Stimulated activated naive B cell treated with anti-CD40 and anti-IgM and Interleukin-4, amounts not matched to agents 10 μg/mL and 1 μg/mL and 100 μg/mL, for 72 hours (primary cell): ENCODE measurements at places on chromosomes 16 and 17.

- DNase-seq, result no peak
These were observed 25.1 kb downstream of the SMARCE1 start for GRCh38 chr17:40622509-40622928.

DNA sequence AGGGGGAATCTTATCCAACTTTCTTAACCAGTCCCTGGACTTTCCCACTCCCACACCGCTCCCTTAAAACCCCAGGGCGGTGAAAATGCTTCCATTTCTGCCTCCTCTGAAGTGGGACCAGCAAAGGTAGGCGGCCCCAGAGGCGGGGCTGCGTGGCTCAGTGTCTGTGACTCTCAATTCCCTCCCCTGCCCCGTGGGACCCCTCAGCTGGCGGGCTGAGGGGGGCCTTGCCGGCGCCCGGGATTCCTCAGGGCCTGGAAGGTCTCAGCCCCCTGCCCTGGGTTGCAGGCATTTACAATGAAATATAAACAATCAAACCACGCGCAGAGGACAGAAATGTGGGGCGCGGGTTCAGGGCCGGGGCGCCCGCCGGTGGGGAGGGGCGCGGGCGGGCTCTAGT is 3.6 kb downstream of the SOST start:
- DNase-seq, result no peak

GRCh38 chr17:15298176-15298575 is 33.0 kb upstream of the PMP22 start:
- no peak for DNase-seq

DNA sequence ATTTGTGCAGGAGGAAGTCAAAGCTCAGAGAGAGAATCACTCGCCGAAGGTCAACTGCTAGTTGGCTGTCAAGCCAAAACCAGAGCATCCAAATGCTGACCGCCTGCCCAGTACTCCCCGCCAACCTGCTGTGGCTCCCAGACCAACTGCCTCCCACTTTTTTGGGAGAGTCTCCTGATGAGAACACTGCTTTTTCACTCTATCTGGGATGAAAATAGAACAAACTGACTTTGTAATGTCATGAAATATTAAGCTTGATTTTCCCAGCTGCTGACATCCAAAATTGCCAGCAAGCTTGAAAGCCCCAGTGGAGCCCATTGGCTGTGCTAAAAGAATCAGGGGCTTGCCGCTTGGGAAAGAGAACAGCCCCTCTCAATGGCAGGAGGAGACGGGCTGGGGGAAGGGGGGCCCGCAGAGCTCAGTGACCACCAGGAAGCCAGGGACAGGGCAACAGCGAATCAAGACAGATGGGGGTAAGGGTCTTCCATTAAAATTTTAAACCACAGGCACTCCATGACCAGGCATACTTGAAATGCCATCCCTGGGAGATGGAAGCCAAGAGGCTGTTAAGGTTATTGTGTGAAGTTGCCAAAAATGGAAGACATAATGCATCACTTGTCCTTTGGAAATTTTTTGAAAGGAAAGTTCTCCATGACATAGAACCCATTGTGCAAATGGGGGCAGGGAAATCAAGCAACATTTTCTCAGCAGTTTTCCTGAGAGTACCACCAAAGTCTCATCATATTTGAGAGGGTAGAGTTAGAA is 125.7 kb upstream of the CDH5 start:
- no peak for DNase-seq

DNA sequence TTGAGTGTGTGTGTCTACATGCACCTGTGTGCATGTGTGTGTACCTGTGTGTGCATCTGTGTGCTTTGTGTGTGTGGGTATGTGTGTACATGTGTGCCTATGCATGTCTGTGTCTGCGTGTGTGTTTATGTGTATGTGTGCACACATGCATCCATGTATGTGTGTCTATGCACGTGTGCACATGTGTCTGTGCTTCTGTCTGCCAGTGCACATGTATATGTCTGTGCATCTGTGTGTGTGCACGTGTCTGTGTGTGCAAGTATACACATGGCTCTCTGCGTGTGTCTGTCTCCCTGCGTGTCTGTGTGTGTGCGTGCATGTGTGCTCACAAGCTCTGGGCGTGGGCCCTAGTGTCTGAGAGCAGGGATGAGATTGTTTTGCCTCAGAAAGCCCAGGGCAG is 85.3 kb upstream of the SEC14L1 start:
- DNase-seq, result no peak

DNA sequence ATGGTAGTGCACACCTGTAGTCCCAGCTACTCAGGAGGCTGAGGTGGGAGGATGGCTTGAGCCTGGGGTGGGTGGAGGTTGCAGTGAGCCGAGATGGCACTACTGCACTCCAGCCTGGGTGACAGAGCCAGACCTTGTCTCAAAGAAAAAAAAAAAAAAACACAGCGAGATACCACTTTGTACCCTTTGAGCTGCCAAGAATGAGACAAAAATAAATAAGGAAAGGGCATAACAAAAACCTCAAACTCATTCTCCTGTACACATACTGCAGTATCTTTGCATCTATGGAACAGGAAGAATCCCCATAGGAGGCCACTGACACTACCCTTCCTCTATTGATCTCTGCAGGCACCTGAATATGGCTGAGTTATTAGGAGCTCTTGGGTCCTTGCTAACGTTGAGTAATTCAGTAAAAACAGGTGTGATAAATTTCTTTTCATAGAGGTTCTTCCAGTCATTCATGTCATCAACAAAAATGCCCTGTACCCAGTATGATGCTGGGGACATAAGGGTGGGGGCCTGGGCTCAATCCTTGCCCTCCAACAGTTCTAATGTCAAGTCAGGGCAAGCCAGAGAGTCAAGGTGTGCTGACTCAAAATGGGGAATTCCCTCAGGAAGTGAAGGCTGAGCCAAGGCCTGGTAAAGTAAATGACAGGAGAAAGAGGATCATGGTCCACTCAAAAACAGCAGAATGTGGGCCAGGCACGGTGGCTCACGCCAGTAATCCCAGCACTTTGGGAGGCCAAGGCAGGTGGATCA is 26.9 kb downstream of the RANBP10 start:
- DNase-seq, result no peak
